ENCODE measurements at places on chromosomes 2 and 18.
A peak's percentile ranks its signal among the peaks of the same experiment; 100 is the strongest.

DNA sequence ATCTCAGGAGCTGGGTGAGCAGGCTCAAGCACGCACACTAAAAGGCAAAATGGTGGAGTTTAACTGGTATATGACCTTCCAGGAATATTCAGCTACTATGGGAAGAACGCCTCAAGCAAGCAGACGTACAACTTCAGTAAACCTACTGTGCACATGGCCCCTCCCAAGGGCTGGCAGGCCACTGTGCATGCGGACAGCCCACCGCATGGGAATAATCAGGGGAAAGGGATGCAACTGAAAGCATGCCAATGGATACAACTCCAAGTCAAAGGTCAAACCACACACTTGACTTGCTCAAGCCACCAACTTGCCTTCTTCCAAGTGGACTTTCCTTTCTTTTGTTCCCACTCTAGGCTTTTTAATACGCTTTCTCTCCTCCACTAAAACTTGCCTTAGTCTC lies 121.6 kb upstream of the SNTG2 start:
- no peak for DNase-seq

DNA sequence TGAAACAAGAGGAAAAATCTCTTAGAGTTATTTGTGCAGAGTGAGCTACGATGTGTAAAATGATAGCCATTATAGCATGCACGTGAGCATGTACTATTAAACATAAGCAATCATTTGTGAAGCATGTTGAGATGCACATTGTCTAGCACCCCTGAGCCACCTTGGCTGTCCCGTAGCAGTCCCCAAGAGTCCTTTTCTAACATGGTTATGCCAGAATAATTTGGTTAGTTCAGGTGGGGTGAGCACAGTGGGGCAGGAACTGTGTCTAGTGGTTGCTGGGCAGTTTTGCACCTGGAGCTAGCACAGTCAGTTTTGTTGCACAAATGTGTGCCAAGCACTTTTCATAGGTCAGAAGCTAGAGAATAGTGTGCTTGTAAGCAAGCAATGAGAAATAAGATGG lies 809.8 kb downstream of the RNF144A start:
- DNase-seq, result no peak

DNA sequence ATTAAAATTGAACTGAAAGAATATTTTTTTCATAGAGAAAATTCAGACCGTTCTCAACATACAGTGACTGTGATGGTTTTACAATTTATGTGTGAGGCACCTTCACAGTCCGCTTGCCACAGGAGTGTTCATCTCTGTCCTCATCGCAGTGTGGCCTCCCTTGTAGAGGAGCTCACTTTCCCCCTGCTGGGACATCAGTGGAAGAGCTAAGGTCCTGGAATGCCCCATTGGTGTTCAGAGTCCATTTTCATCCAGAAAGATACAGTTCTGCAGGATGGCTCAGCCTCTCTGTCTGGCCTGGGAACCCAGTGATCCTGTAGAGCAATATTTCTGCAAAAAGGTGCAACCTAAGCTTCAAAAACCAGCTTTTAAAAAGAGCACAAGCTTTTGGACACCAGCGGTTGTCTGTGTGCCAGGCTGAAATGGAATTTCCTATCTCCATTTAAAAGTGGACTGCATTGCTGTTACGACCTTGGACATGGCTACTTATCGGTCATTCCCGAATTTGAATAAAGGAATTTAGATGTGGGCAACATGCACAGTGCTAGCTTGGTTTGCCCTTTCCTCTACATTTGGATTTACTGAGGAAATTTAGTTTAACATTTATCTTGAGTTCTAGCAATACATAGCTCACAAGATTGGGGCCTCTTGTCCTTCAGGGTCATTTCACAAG lies 26.7 kb upstream of the FAM237A start:
- no peak for DNase-seq

DNA sequence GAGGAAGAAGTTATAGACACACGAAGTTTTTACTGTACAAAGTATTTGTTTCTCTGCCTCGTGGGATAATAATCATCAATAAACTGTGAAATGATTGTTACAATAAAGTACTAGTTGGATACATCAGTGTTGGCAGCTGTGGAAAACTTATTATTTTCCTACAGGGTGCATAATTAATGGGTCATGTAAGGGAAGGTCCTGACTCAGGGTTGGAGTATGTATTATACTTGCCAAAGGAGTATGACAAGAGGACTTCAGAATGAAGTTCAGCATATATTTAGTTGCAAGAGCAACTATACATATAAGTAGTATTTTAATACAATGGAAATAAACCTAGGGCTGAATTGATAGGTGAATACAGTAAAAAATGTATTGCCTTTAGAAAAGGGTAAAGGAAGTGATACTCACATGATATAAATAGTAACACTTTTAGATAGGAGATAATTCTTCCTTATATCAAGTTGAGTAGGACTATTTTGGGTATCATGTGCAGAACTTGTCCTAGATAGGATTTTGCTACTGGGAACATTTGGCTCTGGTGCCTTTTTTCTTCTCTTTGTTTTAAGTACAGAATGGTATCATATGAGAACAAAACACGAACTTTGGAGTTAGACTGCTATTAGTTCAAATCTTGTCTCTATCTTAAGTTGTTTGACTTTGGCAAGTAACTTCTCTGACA lies 79.1 kb downstream of the PLCL1 start:
- peak; percentile 47 for DNase-seq

GRCh38 chr18:79373736-79374135 lies 22.0 kb upstream of the NFATC1 start:
- no peak for DNase-seq

- DNase-seq, result no peak
These were observed 875.8 kb downstream of the EPHA4 start for GRCh38 chr2:220696280-220696669.

DNA sequence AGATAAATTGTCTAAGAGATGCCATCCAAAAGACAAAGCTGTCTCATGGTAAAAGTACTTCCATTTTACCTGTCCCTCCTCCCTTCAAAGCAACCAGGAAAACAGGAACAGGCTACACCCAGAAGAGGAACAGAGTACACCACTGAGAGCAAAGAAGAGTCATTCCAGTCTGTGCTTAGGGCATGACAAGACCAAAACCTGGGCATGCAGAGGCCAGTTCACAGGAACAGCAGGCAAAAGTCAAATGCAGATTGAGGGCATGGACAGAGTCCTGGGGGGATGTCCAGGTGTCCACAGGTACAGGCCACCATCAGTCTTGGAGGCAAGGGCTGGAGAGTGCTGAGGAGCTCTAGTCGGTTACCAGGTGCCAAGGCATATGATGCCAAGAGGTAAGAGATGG lies 23.7 kb downstream of the PLEK start:
- DNase-seq, result no peak

GRCh38 chr2:104040771-104041170 lies 813.1 kb upstream of the POU3F3 start:
- no peak for DNase-seq

DNA sequence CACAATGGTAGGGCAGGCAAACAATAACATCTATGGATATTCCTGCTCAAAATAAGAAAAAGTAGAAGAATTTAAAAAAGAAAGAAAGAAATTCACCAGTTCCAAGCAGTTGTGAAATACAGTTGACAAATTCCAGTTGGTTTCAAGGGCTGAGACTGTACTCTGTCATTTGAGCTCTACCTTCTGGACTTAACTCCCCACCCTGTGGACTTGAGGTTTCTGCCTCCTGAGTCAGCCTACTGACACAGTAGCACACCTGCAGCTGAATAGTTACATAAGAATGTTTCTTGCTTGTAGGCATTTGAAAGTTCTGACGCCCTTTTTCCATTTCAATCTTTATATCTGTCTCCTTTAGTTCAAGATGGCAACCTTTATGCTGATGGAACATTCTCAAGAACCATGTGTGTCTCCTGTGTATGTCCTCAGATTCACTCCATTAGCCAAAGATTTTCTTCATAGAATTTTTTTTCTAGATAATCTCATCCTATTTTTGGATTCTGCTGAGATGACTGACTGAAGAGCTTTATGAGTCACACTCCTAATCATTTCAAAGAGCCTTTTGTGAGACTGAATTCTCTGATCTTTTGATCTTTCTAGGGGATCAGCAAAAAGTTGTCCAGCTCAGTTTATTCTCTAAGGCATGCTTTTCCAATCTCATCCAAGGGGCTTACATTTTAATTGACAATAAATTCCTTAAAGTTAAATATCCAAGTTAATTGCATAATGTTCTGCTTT lies 19.1 kb downstream of the NETO1 start:
- peak; percentile 8 for DNase-seq

DNA sequence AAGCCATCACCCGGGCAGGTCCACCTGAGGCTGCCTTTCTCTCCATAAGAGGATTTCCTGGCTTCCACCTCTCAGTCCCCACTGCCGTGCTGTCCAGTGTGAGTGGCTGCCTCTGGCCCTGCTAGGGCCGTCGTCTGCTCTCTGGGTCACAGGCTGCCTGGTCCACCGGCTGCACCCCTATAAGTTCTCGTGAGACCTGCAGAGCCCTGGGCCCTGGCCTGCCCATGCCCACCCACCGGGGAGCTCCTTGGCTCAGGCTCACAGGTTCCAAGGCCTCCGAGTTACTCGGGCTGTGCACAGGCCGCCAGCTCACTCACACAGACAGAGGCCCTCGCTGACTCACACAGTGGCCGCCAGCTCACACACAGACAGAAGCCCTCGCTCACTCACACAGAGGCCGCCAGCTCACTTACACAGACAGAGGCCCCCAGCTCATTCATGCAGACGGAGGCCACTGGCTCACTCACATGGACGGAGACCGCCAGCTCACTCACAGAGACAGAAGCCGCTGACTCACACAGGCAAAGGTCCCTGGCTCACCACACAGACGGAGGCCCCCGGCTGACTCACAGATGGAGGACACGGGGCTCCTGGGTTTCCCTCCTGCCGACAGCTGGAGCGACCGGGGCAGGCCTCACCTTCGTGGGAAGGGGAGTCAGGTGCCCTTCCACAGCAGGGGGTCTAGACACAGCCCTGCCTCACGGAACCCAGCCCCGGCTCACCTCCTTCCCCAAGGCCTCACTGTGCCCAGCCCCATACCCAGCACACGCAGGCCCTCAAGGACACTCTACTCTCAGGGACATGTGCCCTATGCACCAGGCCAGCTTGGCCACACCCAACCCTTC lies 334.1 kb upstream of the MYT1L start:
- DNase-seq, result no peak

DNA sequence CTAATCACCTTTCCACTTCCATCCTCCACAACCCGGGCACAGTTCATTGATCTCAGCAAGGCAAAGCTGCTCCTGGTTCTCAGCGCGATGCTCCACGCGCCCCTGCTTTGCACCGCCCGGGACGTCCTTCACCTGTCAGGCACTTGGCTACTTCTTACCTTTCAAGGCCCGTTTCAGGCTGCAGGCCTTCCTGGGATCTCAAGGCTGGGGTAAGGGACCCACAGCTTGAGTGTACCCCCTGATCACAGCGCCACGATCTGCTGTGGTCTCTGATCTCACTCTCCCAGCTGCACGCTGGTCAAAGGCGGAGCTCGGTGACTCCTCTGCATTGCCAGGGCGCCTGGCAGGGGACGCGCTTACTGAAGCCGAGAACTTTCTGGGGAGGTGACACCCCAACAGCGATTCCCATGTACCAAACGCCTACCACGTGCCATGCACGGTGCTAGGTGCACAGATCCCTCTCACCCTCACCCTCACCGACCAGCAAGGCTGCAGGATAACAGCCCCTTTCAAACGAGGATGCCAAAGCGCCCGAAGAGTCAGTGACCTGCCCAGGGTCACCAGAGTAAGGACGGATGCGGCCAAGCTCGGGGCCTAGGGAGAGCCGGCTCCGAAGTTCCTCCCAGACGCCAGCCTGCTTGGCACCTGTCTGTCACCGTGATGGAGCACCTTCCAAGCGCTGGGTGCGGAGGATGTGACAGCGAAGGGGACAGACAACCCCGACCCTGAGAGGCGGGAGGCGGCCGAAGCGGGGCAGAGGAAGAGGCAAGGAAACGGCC lies 818 bp downstream of the ITGB1BP1 start:
- no peak for DNase-seq

- DNase-seq, result peak; percentile 77
These were observed at the start of gene DTNA for GRCh38 chr18:34709750-34710441. DTNA (plus strand) TSS chr18:34710298; CDS start chr18:34755977, 45,679 bp downstream.

DNA sequence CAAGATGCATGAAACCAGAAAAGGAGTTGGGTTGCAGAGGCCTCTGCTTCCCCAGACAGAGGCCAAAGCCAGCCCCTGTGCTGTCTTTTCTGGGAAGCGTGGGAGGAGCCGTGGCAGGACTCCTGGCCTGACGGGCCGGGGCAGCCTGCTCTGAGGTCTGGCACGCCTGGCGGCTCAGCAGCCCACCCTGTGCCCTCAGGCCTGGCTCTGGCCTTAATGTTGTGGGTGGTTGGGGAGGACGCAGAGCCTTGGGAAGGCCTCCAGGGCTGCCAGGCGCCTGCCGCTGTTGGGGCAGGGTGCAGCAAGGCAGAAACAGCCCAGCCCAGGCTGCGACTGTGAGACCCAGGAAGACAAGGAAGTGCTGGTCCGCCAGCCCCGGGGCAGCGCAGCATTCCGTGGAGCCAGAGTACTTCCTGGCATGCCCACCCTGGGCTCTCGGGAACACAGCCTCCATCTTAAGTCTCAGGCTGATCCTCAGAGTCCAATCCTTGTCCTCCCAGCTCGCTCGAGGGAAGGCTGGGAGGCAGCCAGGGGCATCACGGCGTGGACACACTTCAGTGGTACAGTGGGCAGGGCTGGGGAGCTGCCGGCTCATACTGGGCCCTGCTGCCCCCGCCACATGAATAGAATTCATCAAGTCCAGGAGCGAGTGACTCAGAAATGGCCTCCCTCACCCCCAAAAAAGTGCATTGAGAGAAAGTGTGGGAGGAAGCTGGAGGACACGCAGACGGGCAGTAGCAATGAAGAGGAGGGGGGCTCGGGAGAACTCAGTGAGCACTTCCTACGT lies 72.6 kb downstream of the EMX1 start:
- no peak for DNase-seq

DNA sequence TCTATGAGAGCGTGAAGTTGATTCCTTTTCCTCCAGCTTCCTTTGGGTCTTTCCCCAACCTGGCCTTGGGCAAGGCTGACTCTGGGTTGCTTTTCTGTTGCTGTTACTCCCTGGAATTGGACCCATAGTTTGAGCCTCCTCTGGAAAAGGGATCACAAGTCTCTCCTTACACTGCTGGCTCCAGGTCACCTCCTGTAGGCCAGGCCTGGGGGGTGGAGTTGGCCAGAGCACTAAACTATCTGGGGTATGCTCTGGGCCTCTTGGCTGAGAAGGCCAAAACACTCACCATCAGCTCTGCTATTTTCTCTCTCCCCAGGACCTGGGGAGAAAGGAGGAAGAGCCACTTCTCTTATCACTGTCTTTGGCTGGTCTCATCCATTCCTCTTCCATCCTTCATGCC lies 56.5 kb upstream of the NCOA1 start:
- DNase-seq, result no peak

- DNase-seq, result peak; percentile 89
These were observed 119.1 kb downstream of the BAZ2B start for GRCh38 chr2:159497256-159497655.

- DNase-seq, result peak; percentile 3
These were observed 381.8 kb upstream of the NRXN1 start for GRCh38 chr2:51413726-51414125.

- DNase-seq, result no peak
These were observed 225.6 kb downstream of the ZBTB7C start for GRCh38 chr18:48183613-48184012.

DNA sequence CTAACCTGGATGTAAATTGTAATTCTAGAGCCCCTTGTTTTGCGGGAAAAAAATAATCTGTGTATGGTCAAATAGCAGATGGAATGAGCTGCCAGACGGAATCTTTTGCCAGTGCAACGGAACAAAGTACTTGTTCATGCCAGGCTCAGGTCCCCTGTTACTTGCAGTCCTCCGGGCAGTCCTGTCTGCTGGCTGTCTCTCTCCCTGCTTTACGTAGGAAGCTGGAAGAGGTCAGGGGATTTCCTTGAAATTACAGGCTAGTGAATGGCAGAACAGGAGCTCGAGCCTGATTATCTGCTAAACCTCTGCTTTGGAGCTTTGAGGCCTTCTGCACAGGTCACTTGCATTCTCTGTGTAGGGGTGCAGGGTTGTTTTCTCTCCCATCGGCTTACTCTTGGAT lies 54.8 kb downstream of the LRRFIP1 start:
- no peak for DNase-seq

All from HS-5 (cell line).